ENCODE measurements at places on chromosomes 2 and 18. TPM values are rescaled to one million over a fixed set of nuclear protein-coding genes. Genes with fewer than 3 reads are reported as not detected.

DNA sequence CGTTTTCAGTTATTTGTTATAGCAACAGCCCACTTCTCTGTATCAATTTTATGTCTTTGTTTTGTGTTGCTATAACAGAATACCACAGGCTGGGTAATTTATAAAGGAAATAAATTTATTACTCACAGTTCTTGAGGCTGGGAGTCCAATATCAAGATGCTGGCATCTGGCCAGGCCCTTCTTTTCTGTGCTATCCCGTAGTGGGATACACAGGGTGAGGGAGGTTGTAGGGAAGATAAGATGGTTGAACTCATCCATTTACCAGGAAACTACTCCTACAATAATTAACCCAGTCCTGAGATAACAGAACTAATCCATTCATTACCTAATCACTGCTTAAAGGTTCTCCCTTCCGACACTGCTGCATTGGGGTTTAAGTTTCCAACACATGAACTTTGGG lies 220.7 kb downstream of the TPGS2 start:
- DNase-seq: no peak

ALLC gene
- total RNA-seq: not detected

GRCh38 chr2:77712601-77713000 lies 190.4 kb upstream of the LRRTM4 start:
- no peak for DNase-seq

GRCh38 chr2:158756331-158756730 lies 38.8 kb upstream of the DAPL1 start:
- DNase-seq: no peak

PLGLB2 gene
- total RNA-seq: not detected

DNA sequence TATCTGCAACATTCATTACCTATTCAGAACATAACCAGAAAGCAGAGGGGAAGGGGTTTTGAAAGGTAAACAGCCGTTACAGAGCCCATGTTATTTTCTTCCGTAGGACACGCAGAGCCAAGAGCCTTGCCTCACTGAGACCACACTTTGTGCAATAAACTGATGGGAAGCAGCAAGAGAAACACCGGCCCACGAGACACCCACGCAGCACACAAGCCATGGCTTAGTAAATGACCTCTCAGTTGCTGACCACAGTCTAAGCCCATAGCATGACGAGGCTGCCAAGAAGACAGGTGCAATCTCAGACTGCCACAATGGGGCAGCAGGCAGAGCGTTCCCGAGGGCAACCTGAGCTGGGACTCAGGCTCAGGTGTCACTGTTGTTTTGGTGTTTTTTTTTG lies 59.6 kb downstream of the CABYR start:
- DNase-seq: no peak

- no peak for DNase-seq
Measured at GRCh38 chr2:222160125-222160524, 138.7 kb downstream of the PAX3 start.

POMC gene
- total RNA-seq: 1.5 TPM

- DNase-seq: no peak
Measured at GRCh38 chr2:206824993-206825392, 59.6 kb downstream of the FASTKD2 start.

DNA sequence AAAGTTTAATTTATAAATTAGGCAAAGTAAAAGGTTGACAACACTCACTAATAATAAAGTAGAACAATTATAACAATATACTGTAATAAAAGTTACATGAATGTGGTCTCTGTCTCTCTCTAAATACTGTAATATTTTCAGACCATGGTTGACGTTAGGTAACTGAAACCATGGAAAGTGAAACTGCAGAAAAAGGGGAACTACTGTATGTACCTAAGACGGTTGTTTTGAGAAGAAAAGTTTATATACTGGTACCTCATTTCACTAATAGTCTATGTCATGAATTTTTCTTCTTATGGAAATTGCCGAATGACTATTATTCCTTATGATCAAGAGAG lies 166.7 kb upstream of the ZNF521 start:
- no peak for DNase-seq
